Left forelimb (tissue), 1 donor: ENCODE measurements at places on chromosomes 4 and X.

DNA sequence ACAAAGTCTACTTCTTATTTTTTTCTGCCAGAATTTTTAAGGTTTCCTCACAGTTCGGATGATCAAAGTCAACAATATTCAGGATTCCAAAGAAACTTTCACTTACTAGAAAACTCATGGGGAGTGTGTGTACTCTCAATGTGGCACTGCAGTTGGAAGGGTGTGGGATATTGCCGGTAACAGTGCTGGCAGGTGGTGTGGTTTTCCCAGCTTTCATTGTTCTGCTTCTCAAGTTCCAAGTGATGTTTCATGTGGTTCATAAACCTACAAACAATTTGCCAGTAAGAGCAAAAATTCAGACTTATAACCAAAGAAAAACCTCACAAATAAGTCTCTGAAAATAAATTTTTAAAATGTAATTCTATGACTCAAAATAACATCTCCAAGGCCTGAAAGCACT lies 39.8 kb downstream of the ZNF280C start:
- DNase-seq: no peak

DNA sequence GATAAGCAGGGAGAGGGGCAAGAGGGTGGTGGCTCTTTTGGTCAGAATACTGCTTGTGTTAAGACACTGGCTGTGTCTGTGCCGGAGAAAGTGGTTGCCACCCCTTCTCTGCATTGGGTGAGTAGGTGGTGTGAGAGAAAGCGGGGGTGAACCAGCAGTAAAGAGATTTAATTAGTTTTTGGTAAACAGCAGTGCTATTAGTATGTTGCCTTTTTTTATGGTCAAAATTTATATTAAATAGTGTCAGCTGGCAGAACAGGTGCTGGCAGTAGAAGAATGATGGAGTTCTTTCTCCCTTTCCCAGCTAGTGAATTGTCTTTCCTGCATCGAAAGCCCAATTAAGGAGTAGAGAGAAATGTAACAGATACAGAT lies 181.6 kb downstream of the LARP7 start:
- no peak for DNase-seq

DNA sequence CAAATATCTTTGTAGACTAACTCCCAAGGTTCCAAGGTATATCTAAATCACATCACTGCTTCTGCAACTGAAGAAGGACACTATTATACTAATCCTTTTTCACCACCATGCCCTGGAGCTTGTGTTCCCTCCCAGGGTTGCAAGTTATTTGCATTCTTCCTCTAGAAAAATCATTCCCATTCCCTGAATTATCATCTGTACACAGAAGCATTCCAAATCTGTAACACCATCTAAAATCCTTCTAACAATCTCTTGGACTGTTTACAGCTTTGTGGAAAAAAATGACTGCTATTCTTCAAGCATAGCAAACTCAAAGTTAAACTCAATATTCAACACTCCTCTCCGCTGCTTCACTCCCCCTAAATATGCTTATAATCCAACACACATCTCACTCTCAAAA lies 1570.8 kb upstream of the ADGRL3 start:
- no peak for DNase-seq

- DNase-seq: no peak
These were observed 138.5 kb downstream of the ARX start for GRCh38 chrX:24877288-24877664.

DNA sequence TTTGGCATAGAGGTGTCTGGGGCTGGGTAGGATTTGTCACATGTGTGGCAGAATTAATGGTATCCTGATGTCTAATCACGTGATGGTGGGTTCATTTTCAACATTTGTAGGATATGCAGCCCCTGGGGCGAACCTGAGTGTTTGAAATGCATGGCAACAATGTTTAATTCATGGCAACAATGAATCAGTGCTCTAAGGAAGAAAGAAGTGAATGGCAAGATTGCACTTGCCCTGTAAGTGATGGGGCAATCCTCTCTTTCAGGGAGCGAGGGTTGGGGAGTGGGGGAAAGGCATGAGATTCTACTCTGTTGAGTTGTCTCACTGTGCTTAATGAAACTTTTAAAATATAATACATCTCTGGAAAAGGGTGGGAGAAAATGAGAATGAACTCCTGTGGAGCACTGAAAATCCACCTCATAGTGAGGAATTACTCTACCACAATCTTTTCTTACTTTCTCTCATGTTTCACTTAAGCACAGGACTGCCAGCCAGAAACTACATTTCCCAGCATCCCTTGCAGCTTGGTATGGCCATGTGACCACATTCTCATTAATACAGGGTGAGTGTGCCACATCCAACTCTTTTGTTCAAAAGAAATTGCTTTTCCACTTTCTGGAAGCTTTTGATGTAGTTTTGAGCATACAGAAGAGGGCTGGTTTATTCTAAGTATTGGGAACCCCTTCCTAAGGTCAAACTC lies 64.0 kb upstream of the PGM2 start:
- no peak for DNase-seq

DNA sequence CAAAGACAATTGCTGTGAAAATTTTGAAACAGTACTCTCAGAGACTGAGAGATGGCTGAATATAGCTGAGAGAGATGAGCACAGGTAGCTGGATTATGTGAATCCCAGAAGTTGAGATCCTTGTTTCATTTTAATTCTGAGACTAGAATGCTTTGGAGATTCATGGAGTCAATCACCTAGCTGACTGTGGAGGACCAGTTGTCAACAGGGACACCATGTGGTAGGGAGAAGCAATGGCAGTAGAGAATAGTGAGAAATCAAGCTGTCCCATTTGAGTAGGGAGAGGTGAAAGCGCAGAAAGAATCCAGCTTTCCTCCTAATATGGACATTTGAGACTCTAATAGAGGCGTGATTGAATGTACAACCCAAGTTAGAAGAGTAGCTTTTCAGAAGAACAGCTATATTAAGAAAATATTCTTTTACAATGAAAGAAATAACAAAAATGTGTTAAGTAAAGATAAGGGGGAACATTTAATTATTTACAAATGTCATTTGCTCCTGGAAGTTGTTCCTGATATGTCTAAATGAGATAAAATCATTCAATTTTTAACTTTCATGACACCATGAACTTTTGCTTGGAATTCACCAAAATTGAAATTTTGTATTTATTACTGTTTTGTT lies 30.3 kb upstream of the GLRB start:
- no peak for DNase-seq

- DNase-seq: no peak
These were observed 6.3 kb downstream of the AMMECR1 start for GRCh38 chrX:110311437-110312230.

DNA sequence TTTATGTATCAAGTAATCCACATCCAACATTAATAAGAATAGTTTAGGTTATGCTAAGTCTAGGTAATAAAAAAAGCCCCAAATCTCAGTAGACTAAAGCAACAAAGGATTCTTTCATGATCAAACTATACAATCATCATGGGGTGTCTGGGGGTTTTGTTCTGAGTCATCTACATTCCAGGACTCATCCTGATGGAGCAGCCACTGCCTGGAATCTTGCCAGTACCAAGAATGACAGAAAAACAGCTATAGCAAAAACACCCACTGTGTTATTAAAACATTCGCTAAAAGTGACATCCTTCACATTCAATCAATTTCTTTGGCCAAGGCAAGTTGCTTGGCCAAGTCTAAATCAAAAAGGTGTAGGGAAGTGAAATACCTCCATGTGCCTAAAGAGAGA lies 3.9 kb upstream of the ARHGEF38 start:
- DNase-seq: no peak

GRCh38 chr4:25792876-25793275 lies 69.9 kb downstream of the SEL1L3 start:
- DNase-seq: no peak

GRCh38 chr4:82643994-82644733 lies 82.4 kb upstream of the TMEM150C start:
- no peak for DNase-seq

GRCh38 chrX:119758731-119759247 lies 401 bp downstream of the SOWAHD start:
- DNase-seq: no peak

- no peak for DNase-seq
These were observed 30.3 kb downstream of the BMP3 start for GRCh38 chr4:81060587-81061343.

GRCh38 chr4:1768367-1769034 lies 24.6 kb upstream of the FGFR3 start:
- DNase-seq: no peak

DNA sequence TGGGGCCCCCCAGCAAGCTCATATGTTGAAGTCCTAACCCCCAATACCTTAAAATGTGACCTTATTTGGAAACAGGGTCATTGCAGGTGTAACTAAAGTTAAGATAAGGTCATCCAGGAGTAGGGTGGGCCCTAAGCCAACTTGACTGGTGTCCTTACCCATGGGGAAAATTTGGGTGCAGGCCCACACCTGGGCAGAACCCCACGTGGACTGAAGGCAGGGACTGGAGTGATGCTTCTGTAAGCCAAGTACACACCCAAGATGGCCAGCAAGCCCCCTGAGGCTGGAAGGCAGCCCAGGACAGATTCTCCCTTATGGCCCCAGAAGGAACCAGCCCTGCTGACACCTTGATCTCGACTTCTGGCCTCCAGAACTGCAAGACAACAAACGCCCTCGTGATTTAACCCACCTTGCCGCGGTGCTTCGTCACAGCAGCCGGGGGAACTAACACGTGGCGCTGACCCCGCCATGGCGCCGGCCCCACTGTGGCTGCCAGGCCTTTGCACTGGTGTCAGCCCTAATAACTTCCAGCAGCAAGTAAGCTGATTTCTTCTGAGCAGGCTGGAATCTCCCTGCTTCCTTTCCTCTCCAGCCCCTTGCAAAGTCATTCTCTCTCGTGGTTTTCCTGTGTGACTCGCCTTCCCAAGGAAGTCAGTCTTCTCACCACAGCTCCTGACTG lies 23.2 kb upstream of the MXD4 start:
- DNase-seq: no peak

- DNase-seq: no peak
These were observed 389.0 kb upstream of the ZFP42 start for GRCh38 chr4:187606581-187606980.

DNA sequence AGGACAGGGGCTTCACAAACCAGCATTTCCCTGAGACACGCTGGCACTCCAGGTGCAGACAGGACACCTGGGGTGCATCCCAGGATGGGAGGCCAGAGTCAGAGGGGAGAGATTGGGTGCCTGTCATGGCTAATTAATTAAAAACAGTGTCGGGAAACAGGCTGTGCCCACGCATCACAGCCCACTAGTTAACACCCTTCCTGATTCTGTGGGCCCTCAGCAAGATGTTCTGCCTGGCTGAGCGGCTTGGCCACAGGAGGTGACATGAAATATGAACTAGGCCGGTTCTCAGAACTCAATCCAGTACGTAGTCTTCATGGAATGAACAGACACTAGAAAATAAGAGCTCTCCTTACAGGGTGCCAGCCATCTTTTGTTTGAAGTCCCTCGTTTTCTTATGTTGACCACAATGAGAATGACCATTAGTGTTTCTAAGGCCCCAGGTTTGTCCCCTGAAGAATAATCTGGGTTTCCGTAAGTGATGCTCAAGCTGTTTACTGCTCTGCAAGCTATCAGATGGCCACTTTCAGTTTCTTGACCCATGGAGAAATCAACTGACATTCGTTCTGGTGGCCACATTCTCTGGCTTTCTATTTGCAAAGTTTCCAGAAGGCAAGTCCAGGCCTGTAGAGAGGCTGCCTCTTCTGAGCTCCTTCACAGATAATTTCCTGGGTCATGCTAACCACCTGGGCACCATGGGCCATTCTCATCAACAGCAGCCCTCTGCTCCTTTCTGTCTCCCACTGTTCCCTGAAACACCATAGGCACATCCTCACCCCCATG lies 72.3 kb downstream of the SLC34A2 start:
- DNase-seq: no peak

DNA sequence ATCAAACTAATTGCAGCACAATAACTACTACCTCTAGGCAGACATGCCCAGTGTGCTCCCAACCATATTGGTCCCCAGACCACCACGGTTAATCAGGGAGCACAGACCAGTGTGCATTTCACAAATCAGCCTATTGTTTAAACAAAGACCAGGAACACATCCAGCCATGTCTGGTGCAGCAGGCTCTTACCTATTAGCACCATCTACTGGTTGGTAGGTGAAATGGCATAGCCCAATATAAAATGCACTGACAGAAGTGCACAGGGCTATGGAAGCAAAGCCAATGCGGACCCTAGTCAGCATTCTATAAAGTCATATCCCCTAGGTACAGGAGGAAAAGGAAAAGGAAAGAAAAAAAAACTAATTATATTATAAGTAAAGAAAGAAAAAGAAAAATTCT lies 15.5 kb upstream of the CYLC1 start:
- no peak for DNase-seq

- no peak for DNase-seq
These were observed 24.2 kb downstream of the PCDH7 start for GRCh38 chr4:30744386-30744785.

- no peak for DNase-seq
These were observed 85.7 kb downstream of the F11 start for GRCh38 chr4:186351668-186352194.

DNA sequence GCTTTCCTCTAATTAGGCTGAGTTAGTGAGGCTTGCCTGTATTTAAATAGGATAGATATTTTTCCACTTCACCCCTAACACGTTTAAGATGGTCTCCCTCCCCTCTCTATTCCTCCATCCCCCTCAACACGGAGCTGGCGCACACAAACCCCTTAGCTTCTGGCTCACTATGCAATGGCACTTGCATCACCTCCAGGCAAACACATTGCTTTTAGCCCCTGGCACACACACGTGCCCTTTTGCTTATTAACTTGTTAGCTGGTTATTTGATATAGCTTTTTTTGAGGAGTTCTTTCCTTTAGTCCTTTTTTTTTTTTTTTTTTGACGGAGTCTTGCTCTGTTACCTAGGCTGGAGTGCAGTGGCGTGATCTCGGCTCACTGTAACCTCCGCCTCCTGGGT lies 94.3 kb downstream of the HDAC8 start:
- DNase-seq: no peak

- DNase-seq: no peak
These were observed 2.0 kb downstream of the CPE start for GRCh38 chr4:165380805-165381204.

DNA sequence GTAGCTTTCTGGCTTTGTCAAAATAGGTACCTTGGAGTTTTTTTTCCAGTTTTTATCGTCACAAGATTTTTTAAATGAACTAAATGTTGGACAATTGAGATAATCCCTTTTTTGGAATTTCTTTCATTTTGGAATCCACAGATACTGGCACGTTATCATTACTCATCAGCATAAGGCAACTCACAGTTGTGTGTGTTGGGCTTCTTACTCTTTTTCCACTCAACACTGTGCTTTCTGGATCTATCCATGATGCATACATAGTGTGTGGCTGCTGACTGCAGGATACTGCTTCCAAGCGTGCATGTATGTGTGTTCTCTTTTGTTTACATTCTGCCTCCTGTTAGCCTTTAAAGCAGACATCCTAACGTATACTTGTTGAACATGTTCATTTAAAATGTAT lies 113.5 kb upstream of the FAM9A start:
- no peak for DNase-seq

DNA sequence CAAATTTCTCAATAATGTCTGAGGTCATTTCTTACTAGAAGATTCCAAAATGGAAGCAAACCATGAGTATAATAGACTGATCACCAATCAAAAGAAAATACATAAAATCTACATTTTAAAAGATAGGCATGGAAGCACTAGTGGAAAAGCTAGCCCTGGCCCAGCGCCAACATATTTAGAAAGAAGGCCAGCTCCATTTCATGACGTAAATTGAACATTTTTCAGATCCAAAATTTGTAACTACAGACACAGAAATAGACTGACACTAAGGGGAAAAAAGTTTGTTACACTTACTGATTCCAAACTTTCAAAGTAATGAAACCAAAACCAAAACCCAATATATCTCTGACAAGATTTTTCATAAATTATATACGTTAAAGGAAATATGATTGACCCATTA lies 117.7 kb downstream of the ADAMTS3 start:
- no peak for DNase-seq
